ENCODE measurements at places on chromosomes 2 and 18.

GRCh38 chr2:181892799-181893435, 1.4 kb downstream of the ITPRID2 start:
- DNase-seq: no peak

DNA sequence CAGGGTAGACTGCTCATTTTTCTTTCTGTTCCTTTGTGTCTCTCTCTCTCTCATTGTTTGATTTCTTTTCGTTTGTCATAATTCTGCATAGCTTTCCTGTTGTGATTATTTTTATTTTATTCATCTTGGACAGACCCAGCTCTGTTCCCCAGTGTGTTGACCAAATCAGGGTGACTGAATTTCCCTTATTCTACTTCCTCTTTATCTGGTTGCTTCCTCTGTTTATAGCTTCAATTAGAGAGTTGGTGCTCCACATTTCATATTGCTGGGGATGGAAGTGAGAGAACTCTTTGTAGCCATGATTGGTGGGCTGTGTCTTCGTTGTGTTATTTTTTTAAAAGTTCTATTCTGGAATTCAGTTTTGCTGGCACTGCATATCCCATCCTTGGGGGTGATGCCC, 19.1 kb downstream of the PROKR1 start:
- DNase-seq: no peak

DNA sequence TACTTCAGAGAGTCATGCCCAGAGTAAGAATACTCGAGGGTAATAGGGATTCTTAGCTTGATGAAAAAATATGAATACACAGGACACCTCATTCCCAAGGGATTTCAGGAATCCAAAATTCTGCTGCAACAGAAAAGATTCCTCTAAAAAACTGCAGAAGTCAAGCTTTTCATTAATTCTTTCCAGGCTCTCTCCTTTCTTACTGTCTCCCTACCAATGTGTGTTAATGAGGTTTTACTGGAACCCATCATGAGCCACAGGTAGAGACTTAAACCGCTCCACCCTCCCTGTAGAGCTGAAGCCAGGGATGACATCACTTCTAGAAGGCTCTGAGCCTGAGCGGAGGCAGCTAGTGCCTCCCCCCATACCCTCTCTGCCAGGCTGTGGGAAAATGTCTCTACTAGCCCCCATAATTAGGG, 3.4 kb downstream of the SDC1 start:
- no peak for DNase-seq

DNA sequence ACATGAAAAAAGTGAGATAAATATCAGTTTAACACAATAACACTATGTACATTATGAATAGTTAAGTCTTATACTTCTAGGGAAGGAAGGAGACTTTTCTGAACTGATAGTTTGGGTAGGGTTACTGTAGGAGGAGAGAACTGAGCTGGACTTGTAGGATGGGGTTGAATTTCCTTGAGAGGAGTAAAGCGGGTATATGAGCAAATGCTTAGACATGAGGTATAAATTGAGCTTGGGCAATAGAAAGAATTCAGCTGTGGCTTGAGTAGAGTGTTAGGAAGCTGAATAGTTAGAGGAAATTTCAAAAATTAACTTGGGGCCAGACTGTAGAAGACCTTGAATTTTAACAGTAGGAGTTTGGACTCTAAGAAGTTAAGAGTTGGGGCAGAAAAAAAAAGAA, 45.1 kb downstream of the LCLAT1 start:
- no peak for DNase-seq

DNA sequence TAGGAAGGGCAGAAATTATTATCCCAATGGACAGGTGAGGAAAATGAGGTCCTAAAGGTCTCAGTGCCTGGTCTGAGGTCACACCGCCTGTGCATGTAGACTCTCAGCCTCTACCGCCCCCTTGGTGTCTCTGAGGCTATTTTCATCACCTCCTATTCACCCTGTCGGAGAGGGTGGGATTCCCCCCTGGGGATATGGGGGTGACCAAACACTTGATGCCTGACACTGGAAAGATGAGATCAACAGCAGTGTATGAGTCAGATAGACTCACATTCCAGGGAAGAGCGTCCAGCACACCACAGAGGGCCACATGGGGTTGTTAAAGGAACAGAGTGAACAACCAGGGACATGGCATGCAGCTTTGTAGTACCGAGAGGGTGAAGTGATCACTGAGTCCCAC, 199.7 kb downstream of the SMAD2 start:
- DNase-seq: no peak

DNA sequence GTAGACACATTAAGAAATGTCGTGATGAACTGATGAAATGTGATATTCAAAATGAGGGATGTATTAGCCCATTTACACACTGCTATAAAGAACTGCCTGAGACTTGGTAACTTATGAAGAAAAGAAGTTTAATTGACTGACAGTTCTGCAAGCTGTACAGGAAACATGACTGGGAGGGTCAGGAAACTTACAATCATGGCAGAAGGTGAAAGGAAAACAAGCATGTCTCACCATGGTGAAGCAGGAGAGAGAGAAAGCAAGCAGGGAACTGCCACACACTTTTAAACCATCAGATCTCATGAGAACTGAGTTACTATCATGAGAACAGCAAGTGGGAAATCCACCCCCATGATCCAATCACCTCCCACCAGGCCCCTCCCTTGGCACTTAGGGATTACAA, 1010.8 kb upstream of the CELF4 start:
- no peak for DNase-seq

DNA sequence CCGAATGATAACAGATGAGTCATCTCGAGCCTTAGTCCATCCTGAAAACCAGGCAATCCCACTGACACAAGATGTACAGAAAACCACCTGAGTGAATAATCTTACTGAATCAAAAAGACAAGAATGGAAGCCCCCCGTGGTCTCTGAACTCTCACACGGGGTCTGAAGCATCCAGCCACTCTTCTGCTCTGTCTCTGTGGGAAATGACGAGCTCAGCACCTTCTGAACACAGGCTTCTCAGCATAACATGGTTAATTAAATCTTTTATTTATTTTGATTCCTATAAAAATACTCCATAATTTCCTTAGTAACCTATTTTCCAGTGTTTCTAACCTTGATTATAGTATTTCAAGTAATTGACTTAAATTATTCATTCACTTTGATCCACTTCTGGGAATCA, 203.7 kb downstream of the TMEM163 start:
- no peak for DNase-seq

GRCh38 chr18:38413193-38413592, 847.6 kb upstream of the CELF4 start:
- no peak for DNase-seq

DNA sequence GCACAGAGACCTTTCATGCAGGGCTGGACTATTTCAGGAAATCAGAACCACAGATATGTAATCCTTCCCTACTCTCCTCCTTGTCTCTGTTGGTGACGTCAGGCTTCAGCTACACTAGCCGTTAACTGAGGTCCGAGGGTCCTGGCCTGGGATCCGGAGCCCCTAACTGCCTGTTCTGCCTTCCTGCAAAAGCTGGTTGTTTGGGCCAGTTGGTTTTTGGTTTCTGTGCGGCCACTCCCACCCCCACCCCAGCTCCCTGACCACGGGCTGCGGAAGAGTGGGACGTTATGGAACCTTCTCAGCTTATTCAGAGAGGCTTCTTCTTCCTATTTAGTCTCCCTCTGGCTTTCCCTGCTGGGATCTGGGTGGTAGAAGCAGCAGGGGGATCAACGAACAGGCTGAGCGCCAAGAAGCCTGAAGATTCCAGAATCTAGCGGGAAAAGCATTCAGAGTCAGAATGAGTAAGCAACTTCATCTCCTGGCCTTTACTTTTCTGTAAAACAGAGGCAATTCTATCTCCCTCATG, 49.3 kb upstream of the ROCK2 start:
- DNase-seq: no peak

DNA sequence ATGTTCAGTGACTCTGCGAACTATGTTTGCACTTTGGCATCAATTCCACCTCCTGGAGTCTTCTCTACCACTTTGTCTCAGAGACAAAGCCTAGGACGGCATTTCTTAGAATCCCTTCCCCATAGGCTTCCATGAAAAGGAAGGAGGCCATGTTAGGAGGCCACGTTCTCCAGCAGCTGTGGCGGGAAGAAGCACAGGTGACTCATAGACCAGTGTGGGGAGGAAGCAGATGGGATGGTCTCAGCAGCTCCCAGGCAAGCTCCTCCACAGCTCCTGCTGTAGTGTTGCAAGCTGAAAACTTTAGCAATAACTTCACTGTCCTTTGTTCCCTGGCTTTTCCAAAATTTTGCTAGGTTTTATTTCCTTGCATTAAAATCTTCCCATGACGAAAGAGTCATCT, 781.3 kb upstream of the ID2 start:
- DNase-seq: no peak

Measured in CD4-positive, alpha-beta T cell treated with Interleukin-1 beta for 1 hour (primary cell).